NCI-H774 (cell line): ENCODE measurements at places on chromosomes 1 and 21.

GRCh38 chr1:163173121-163173520 is 29.6 kb downstream of the RGS5 start:
- no peak for DNase-seq

DNA sequence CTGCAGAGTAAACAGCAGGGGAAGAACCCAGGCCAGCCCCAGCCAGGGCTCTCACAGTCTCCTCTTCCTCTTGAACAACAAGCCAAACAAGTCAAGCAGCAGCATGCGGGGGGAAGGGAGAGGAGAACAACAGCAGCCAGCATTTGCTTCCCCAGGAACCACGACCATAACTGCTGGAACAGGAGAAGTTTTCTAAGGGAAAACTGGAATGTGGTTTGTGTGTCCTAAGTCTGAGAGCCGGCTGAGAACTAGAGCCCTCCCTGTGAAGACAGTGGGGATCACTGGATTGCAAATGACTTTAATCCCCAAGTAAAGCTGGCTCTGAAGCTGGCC is 48.2 kb downstream of the COQ8A start:
- DNase-seq: no peak

GRCh38 chr1:48680411-48681035 is 96.2 kb downstream of the BEND5 start:
- DNase-seq: no peak

GRCh38 chr1:43422995-43423671 is 30.6 kb downstream of the HYI start:
- no peak for DNase-seq

DNA sequence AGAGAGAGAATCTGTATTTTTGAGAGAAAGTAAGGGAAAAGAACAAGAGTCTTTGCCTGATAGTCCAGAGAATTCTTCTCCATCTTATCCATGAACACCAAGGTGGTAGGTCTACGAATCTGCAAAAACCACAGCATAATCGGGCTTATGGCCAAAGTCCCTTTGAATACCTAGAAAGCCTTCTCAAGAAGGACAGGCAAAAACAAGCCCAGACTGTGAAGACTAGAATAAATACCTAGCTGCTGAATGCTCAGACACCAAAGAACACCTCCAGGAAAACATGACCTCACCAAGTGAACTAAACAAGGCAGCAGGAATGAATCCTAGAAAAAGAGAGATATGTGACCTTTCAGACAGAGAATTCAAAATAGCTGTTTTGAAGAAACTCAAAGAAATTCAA is 79.2 kb downstream of the HFM1 start:
- DNase-seq: no peak

DNA sequence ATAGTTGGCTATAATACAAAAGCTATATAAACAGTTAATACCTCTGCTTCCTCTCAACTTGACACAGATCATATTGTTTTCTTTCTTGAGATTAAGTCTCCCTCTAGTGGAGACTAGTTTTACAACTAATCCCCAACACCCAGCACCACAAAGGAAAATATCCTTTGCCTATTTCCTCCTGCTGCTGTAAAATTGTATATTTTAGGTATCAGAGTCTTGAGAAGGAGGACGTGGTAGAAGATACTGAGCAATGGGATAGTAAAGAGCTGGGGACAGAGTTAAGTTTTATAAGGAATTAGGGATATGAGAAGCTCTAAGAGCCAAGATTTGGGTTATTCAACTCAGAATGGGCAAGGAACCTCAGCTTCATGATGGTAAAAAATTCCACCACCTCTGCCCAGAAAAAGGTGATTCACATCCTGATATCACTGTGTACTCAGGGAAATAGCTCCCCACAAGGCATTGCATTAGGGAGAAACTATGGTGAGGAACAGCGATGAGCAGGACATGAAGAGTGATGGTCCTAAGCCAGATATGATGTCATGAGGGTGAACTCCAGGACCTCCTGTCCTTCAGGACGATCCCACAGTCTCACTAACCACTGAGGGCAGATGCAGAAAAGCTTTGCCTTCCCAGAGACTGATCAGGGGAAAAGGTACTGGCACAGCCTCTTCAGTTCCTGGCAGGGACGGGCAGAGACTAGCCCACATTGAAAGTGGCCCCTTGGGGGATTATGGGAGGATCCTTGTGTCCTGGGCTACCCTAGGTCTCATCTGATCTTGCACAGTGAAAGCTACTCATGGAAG is 14.7 kb upstream of the CFAP126 start:
- DNase-seq: peak; percentile 58
